Naive thymus-derived CD8-positive, alpha-beta T cell (primary cell): ENCODE measurements at places on chromosomes 1 and 21.

- DNase-seq, result no peak
Observed at GRCh38 chr1:1115136-1115785, 628 bp downstream of the C1orf159 start.

GRCh38 chr21:42469272-42469671 is 26.8 kb downstream of the RSPH1 start:
- no peak for DNase-seq

DNA sequence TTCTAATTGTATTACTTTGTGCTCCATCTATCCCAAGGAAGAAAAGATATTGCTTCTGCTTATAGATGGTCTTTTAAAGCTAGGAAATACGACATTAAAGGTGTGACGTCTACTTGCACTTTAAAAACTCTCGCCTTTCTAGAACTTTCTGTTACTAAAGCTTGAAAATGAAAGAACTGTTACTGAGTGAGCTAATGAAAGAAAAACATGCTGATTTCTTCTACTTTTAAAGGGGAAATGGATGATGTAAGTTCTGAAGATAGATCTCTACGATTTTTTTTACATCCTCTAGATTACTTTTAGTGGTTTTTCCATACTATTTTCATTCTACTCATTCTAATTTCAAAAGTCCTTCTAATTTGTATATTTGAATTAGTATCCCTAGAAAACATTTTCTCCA is 387.5 kb downstream of the USP25 start:
- DNase-seq, result no peak

GRCh38 chr1:248821641-248822040 is 4.1 kb downstream of the SH3BP5L start:
- no peak for DNase-seq

- no peak for DNase-seq
Observed at GRCh38 chr1:164671323-164671965, 112.5 kb downstream of the PBX1 start.

- no peak for DNase-seq
Observed at GRCh38 chr1:46067652-46068051, 64.8 kb downstream of the PIK3R3 start.

DNA sequence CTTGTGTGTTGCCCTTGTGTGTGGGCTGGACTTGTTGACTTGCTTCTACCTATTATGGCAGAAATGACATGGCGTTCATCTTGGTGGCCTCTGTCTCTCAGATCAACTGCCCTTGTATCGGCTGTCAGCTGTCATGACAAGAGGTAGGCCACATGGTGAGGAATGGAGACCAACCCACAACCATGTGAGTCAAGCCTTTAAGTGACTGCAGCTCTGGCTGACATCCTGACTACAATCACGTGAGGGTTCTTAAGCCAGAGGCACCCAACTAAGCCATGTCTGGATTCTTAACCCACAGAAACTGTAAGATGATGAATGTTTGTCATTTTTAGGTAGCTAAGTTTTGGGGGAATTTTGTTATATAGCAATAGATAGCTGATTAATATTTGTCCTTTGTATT is 82.1 kb downstream of the KCND3 start:
- DNase-seq, result no peak

DNA sequence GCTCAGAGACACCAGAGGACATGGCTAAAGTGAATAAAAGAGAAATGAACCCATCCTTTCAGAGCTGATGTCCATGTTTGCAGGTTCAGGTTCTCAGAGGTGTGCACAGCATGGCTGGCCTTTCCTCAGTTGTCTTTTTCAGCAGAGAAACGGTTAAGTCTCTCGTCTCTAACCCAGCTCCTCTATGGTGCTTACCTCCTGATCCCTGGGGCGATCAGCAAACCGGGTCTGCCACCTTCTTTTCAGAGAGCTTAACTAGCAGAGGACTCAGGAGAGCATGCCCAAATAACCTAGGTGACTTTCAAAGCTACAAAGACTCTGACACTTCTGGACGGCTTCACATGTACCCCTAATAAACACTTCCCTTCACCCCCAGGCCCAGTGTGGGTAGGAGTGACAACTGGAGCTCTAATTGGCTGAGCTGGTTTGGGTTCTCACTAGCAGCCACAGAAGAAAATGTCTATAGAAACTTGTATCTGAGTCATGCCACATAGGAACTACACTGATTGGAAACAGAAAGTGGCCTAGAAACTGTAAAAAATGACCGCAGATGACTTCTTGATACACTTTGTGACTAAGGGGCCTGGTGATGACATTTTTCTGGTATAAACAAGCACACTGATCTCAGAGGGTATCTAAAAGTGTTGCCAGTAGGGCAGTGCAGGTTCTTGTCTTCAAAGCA is at the start of gene AIM2:
TSS of gene AIM2 (minus strand) at position 329 of the 682 bp plus-strand sequence. CDS start 3,267 bp downstream, outside the sequence.
- DNase-seq, result peak; percentile 12

DNA sequence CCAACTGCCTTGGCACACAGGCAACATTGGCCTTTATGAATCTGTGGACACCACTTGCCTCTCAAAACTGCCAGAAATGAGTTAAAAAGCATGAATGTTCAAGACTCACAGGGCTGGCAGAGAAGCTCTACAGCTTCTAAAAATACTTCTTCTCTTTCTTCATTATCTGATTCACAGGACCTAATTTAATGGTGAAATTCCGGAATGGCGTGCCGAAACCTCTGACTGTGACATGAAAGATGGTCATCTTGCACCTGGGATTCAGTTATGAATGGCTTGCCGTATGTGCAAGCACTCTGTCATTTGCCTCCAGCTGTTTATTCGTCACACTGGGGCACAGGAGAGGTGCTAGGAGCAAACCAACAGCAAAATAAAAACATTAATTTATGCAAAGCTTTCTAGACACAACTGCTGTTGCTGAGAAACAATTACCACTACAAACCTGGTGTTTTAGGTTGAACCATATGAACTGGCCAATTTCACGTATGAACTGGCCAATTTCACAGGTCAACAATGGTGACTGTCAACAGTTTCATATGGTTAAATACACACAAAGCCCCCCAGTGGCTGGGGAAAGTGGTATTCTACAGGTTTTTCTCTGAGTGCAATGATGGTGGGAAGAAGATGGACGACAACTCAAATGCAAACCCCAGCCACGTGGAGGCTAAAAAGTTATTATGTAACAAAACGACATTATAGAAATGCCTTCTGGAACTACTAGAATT is 648.3 kb downstream of the KIF26B start:
- DNase-seq, result no peak

GRCh38 chr1:18047122-18047521 is 60.5 kb upstream of the IGSF21 start:
- DNase-seq, result no peak

GRCh38 chr1:229900220-229900619 is 166.8 kb upstream of the GALNT2 start:
- no peak for DNase-seq

DNA sequence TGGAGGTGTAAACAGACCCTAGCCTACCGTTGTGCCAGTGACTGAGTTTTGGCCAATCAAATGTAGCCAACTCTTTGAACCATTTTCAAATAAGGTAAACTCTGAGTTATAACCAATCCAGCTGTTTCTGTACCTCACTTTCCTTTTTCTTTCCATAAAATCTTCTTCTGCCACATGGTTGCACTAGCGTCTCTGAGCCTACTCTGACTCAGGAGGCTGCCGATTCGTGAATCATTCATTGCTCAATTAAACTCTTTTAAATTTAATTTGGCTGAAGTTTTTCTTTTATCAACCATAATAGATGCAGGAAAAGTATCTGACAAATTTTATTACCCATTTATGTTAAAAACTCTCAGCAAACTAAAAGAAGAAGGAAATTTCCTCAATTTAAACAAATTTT is 111.5 kb upstream of the LYPLAL1 start:
- no peak for DNase-seq

GRCh38 chr1:175267716-175268416 is 75.3 kb upstream of the KIAA0040 start:
- no peak for DNase-seq

DNA sequence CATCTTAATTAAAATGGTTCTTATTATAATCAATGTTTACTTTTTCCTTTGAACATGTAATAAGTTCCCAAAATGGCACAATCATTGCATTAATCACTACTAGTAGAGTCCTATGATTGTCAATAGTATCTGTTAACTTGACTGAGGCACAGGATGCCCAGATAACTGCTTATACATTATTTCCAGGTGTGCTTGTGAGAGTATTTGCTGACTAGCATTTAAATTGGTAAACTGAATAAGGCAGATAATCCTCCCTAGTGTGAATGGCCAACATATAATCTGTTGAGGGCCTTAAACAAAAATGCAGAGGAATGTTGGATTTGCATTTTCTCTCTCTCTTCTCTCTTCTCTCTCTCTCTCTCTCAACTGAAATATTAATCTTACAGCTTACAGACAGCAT is 999.3 kb upstream of the TMPRSS15 start:
- no peak for DNase-seq

DNA sequence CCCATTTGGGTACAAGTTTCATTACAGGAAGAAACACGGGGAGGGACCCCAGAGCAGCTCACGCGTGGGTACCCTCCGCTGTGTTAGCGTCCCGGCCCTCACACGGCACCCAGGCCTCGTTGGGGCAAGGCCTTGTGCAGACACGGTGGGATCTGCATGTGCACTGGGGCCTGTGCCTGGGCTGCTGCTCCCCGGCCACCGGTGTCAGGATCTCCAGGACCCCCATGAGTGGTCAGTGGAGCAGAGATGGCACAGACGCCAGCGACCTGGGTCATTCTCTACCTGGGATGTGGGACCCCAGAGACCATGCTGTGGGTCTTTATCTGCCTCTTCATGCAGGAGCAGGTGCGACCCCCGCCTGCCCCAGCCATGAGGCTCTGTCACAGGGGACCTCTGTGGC is 5.4 kb upstream of the SAMD11 start:
- no peak for DNase-seq

- DNase-seq, result no peak
Observed at GRCh38 chr1:23477359-23478144, 6.4 kb downstream of the ASAP3 start.

GRCh38 chr1:213192026-213192425 is 141.0 kb downstream of the RPS6KC1 start:
- DNase-seq, result no peak

DNA sequence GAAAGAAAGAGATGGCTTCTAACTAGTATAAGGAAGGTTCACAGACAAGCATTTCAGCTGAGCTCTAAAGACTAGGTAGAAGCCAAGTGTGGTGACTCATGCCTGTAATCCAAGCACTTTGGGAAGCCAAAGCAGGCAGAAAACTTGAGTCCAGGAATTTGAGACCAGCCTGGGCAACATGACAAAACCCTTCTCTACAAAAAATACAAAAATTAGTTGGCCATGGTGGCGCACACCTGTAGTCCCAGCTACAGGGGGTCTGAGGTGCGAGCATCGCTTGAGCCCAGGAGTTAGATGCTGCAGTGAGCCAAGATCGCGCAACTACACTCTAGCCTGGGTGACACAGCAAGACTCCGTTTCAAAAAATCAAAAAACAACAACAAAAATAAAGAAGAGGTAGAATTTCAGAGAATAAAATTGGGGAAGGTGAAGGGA is 27.8 kb downstream of the FBXO42 start:
- no peak for DNase-seq

DNA sequence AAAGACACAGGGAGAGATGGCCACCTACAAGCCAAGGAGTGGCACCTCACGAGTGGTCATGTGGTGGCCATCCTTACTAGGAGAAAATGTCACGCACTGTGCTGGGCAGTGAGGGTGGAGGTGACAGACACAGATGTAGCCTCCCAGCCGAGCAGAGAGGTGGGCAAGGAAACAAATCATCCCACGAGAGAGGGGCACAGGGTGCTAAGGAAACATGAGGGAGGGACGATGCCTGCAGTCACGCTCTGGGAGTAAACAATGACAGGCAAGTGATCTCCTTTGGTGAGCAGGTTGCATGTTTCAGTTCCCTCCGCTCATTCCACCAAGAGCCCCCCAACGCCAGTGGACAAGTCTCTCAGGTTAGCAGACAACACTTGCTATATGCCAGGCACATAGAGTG is 65.8 kb downstream of the CD247 start:
- DNase-seq, result no peak

DNA sequence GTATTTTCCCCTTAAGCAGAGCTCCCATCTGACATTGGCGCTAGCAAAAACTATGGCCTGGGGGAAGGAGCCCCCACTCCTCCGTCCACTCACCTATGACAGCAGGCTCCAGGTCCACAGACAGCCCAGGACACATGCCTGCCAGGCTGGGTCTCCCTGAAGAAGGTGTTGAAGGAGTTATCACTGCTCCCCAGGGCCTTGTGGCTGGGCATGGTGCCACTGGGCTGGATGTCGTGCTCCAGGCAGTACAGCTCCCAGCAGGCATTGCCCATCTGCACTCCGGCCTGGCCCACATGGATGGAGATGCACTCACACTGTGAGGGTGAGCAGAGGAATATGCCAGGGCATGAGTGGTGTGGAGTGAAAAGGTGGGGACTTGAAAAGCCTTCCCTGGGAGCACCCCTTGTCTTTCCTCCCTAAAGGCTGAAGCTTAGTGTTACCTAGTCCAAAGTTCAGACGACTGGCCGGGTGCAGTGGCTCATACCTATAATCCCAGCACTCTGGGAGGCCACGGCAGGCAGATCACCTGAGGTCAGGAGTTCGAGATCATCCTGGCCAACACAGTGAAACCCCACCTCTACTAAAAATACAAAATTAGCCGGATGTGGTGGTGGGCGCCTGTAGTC is 30.0 kb downstream of the RABIF start:
- no peak for DNase-seq

- no peak for DNase-seq
Observed at GRCh38 chr1:236608930-236609726, 4.8 kb upstream of the HEATR1 start.

GRCh38 chr1:243903895-243904294 is 53.9 kb upstream of the AKT3 start:
- DNase-seq, result no peak

- no peak for DNase-seq
Observed at GRCh38 chr1:41734201-41734970, 184.3 kb downstream of the HIVEP3 start.

GRCh38 chr1:43491061-43491460 is 37.3 kb upstream of the HYI start:
- no peak for DNase-seq

DNA sequence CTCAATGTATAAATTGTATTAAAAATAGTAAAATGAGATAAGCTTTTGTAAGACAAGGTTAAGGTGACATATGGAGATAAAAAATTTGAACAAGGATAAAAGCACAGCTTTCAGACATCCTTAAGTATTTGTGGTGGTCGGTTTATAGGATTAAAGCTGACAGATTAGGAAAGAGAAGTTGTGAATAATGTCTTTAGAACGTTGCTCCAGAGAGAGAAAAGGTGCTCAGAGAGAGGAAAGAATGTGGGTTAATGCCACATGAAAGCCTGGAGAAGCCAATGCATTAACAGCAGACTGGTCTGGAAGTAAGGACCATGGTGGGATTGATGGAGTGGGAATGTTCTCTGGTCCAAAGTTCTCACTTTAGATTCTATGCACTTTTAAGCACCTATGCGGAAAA is 44.8 kb downstream of the ATP6V1G3 start:
- no peak for DNase-seq

- DNase-seq, result no peak
Observed at GRCh38 chr1:85290826-85291225, 14.4 kb upstream of the BCL10 start.

DNA sequence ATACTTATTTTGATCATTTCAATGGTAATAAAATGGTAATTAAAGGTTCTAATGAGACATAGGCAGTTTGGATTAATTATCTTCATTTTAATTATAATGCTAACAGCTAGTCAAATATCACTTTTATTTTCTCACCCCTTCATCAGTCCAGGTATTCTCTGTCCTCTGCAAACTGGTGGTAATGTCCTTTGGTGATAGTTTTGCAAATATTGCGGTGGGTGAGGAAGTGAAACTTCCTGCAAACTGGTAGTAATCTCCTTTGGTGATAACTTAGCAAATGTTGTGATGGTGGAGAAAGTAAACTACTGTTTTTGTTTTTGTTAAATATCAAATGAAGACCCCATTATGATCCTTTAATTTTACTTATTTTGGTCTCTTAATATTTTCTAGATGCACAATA is 209.0 kb downstream of the AMY1C start:
- no peak for DNase-seq

GRCh38 chr1:998745-998994 is 1.2 kb downstream of the HES4 start:
- no peak for DNase-seq
